Activated T-helper 9 cell treated with anti-CD3 and anti-CD28 coated beads, Interleukin-2, amount 50 U/mL, for 16 hours (primary cell): ENCODE measurements at places on chromosomes 5 and 9.

DNA sequence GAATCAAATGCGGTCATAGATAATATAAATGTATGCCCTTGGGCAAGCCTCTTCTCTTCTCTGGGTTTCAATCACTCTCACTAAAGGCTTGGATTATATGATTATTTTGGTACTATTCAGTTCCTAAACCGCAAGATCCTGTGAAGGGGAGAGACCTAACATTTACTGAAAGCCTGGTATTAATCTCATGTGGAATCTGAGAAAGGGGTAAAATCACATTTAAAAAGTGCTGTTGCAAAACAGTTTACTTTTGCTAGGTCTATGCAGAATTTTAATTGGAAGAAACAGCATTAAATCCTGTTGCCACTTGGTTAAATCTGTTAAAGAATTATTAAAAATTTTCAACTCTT is 50.7 kb downstream of the SLC44A1 start:
- DNase-seq: no peak

GRCh38 chr9:98306384-98307145 is 51.1 kb upstream of the TBC1D2 start:
- DNase-seq: no peak

GRCh38 chr5:72854419-72854818 is 38.0 kb downstream of the TNPO1 start:
- DNase-seq: no peak

- no peak for DNase-seq
Observed at GRCh38 chr5:171706736-171707441, 78.7 kb upstream of the SMIM23 start.

- DNase-seq: no peak
Observed at GRCh38 chr9:6538666-6539071, 106.9 kb downstream of the GLDC start.
